Adipocyte (in vitro differentiated cells): ENCODE measurements at places on chromosomes 1 and 21.

DNA sequence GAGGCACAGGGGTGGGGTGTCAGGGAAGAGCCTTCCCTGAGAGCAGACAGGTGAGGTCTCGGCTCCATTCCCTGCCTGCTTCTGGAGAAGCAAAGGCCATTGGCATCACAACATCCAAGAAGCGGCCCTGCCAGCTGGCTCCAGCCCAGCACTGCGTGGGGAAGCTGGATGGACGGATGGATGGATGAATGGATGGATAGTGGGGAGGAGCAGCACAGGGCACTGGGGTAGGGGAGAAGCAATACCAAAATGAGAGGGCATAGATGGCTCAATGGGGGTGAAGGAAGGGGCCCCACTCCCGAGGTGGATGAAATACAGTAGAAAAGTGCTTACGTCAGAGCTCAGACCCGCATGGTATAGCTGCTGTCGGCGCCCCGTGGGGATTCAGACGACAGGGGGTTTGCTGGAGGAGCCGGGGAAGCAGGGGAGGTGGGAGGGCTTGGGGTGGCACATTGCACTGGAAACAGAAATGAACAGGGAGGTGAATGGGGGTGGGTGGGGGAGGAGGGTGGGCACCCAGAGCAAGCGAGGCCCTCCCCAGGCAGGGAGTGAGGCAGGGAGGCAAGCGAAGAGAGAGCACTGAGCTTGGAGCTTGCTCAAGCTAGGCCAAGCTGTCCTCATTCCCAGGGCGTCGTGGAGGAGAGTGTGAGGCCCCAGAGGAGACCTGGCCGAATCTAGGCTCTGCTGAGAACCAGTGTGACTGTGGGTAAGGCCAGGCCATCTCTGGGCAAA, 9.5 kb upstream of the GOLT1A start:
- no peak for DNase-seq

- DNase-seq, result peak; percentile 87
These were observed 97.4 kb upstream of the KCNJ15 start for GRCh38 chr21:38159355-38159754.

DNA sequence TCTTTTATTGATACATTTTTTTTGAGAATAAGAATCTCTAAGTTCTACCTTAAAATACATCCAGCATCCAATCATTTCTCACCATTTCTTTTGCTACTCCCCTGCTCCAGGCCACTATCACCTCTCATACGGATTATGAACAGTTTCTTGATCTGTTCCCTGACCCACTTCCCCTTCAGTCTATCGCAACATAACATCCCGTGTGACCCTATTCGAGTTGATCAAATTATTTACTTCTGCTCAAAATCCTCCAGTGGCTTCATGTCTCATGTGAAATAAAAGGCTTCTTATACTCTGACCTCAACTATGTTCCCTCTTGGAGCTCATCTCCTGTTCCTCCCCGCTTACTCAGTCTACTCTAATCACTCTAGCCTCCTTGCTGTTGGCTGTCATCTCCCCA, 5.2 kb downstream of the ALG14 start:
- no peak for DNase-seq

GRCh38 chr1:59230622-59231021, 66.3 kb upstream of the FGGY start:
- DNase-seq, result peak; percentile 42

DNA sequence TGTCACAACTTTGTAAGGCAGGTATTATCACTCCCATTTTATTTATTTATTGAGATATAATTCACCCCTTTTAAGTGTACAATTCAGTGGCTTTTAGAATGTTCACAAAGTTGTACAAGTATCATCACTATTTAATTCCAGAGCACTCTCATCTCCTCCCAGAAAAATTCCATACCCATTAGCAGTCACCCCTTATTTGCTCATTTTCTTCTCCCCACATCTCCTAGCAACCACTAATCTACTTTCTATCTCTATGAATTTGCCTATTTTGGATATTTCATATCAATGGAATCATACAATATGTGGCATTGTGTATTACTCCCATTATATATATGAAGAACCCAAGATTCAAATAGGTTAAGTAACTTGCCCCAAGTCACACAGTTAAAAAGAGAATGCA, 7.0 kb downstream of the DSTYK start:
- DNase-seq, result peak; percentile 27
